ENCODE measurements at places on chromosomes 3 and 15.
A peak's percentile ranks its signal among the peaks of the same experiment; 100 is the strongest.

- DNase-seq: no peak
Measured at GRCh38 chr15:89410039-89410435, 75.4 kb upstream of the POLG start.

- no peak for DNase-seq
Measured at GRCh38 chr3:45120359-45121158, 25.6 kb downstream of the CDCP1 start.

GRCh38 chr3:122146466-122146865 lies 37.0 kb upstream of the CASR start:
- peak; percentile 77 for DNase-seq

- no peak for DNase-seq
Measured at GRCh38 chr3:61884794-61885193, 323.4 kb downstream of the PTPRG start.

- no peak for DNase-seq
Measured at GRCh38 chr3:100682854-100683760, 26.2 kb upstream of the TFG start.

DNA sequence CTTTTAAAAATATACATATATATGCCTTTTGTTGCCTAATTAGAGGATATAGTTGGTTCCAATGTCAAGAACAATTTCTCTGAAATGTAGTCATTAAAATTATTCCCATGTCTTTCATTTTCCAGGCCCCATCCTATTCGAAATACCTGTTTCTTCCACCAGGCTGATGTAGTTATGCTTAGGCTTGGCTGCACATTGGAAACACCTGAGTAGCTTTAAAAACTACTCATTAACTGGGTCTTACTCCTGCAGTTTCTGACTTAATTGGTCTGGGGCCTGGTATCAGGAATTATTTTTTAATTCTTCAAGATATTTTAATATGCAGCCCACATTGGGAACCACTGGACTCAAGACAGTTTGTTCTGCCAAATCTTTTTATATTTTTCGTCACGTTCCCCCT lies 53.7 kb downstream of the TGFBR2 start:
- DNase-seq: no peak

- DNase-seq: no peak
Measured at GRCh38 chr3:81958972-81959640, 197.7 kb upstream of the GBE1 start.

DNA sequence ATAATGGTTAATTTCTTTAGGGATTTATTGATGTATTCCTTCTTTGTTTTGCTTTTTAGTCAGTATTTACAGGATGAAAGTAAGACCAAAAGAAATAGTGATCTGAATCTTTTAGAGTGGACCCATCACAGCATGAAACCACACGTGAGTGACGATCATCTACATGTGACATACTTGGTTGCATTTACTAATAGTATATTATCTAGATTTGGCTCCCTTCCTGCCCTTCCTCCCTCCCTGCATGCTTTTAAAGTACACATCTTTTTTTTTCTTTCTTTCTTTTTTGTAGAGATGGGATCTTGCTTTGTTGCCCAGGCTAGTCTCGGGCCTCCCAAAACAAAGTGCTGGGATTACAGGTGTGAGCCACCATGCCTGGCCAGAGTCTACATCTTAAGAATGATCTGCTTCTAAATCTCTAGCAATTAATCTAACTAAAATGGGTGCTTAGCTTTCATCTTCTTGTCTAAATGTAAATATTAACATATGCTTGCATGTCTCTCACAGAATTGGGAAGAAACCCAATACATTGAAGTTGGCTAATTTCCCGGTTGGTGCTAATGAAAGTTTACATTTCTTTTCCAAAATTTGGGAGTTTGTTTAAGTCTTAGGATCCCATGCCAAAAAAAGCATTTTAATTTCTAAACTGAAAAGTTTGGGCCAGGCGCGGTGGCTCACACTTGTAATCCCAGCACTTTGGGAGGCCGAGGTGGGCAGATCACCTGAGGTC lies 38.0 kb downstream of the SENP2 start:
- DNase-seq: no peak
